ENCODE measurements at places on chromosomes 3 and 15. TPM values are rescaled to one million over a fixed set of nuclear protein-coding genes. Genes with fewer than 3 reads are reported as not detected.
A peak's percentile ranks its signal among the peaks of the same experiment; 100 is the strongest.

DNA sequence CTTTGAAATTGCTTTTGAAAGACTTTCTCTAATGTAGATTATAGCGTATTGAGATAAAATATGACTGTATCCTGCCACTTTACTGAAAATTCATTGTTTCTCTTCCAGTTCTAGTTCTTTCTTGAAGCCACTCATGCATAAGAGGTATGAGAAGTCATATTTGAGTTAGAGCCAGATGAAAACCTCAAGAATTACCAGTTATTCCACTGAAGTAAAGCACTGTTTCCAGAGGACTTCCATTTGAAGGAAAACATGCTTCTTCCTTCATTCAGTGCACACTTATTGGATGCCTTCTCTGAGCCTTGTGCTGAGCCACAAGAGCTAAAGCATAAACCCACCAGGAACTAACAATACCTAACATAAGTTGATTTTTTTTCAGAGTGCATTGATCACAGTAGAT, 513.4 kb downstream of the ZNF385D start:
- no peak for DNase-seq

- DNase-seq: no peak
These were observed 61.9 kb downstream of the ZNF609 start for GRCh38 chr15:64522226-64522823.

DNA sequence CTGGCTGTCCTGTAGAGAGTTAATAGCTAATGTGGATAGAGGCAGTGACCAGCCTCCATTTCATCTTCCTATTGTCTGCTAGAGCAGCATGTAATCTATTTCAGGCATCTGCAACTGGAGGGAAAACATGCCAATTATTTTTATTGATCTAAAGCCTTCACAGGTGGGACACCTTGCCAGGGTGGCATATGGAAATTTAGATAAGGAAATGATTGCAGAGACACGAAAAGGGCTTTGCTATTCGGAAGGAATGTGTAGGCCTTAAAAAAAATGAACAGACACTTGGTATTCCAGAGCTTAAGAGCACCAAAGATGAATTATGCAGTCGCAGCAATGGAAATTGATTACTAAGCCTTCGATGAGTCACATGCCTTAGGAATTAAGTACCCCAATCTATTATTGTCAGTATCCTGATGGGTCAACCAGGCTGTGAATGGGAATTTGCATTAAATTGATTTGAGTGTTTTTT, 454.7 kb downstream of the SQOR start:
- DNase-seq: no peak

- no peak for DNase-seq
These were observed 500.6 kb upstream of the AGTR1 start for GRCh38 chr3:148197061-148197460.

DNA sequence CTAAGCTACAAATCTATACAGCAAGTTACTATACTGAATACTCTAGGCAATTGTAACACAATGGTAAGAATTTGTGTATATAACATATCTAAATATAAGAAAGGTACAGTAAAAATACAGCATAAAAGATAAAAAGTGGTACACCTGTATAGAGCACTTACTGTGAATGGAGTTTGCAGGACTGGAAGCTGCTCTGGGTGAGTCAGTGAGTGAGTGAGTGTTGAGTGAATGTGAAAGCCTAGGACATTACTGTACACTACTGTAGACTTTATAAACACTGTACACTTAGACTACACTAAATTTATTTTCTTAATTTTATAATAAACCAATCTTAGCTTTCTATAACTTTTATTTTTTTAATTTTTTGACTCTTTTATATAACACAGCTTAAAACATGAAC, 123.1 kb downstream of the ZMAT3 start:
- DNase-seq: no peak

- DNase-seq: no peak
These were observed 14.4 kb downstream of the CGGBP1 start for GRCh38 chr3:88044411-88044810.

GRCh38 chr3:38054499-38055001, 15.5 kb downstream of the DLEC1 start:
- no peak for DNase-seq

DNA sequence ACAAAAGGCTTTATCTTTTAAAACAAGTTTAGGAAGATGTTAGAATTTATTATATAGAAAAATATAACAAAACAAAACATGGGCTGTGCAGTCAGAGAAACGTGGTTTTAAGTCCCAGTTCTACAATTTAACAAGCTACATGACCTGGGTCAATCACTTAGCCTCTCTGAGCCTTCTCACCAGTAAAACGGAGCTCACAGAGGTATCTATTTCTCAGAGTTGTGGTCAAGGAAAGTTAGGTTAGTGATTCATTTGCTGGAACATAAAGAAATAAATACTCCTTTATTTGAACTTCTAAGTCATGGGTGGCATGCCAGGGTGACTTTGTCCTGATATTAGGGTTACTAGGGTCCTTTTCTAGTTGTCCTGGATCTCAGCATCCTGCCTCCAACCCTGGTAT, 10.8 kb upstream of the CCDC174 start:
- no peak for DNase-seq

DNA sequence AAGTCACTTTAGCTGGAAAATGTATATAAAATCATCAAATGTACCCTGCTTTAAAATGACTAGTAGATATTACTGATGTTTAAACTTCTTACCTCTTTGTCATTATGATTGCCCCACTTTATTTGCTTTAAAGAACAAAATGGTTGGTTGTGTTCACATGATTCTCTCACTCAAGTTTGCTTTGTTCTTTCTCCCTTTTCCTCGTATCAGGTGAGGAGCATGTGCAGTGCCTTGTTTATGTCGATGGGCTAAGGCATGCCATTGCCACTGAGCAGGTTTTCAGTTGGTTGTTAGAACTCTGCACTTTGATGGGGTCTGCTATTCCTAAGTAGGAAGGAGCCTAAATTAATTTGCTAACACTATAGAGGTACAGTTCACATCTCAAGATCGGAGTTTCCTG, 5.3 kb downstream of the MAP2K5 start:
- no peak for DNase-seq

DNA sequence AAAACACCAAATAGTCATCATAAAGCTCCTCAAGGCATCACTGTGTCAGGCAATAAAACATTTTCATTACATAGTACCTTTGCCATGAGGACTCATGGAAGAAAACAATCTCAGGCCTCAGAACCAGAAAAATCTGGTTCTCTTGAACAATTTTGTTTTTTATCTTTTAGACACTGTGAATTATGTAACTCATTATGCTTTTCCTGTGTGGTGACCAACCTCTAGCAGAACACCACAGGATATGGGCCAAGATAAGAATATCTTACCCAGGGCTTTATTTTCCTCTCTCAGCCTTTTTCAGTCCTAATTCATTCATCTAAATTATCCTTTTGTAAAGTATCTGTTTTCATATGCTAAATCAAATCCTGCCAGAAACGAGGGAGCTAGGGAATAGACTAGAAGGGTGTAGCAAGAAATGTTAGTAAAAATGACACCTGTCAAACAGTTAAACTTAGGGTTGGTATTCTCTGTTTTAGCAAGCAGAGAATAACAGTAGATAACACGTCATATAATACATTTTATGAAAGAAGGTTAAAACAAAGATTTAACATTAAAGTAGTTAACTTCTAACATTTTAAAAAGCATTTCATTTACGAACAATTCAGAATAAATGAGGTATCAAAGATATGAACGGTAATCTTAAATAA, 111.1 kb downstream of the FBXL22 start:
- no peak for DNase-seq

GRCh38 chr3:181292984-181293383, 303.4 kb upstream of the DNAJC19 start:
- DNase-seq: no peak

DNA sequence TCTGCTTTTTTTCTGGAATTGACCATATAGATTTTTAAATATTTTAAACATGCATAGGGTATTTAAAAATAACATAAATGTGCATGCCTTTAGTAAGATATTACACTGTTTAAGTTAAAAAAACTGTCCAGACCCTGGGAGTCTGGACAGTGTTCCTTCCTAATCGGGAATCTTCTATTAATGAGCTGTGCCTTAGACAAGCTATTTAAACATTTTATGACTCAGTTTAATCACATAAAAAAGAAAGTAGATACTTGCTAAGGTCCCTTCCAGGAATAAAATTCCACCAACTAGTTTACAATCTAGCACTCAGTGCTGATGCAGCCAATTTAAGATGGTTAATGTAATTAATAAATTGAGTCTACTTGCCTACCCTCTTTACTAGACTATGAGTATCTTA, 140.4 kb upstream of the DPH6 start:
- no peak for DNase-seq

DNA sequence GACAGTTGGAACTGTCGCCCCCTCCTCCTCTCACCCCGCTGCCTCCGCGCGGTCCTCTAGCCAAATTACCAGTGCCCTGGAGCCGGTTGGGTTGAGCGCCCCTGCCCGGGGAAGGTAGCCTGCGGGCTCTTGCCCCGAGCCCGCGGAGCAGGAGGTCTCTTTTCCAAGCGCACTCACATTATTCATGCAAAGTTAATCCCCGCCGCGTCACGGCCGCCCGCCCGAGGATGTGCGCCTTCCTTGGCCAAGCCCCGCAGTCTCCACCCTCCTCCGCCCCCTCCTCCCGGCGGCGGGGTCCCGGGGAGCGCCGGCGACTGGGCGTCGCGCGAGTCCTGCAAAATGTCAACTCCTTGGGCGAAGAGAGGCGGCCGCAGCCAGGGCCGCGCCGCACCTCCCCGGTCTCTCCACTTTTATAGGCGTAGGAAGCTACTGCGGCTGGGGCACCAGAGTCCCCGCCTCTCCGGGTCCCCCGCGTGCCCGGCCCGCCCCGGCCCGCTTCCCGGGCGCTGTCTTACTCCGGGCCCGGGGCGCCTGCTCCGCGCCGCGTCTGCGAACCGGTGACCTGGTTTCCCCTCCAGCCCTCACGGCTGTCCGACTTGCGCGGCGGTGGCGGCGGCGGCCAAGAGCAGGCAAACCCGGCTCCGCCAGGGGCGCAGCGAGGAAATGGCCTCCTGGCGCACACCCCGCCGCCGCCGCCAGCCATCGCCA, at the start of gene THRB:
Gene THRB, minus strand, starts transcription at position 233 of the 708 bp plus-strand sequence.
- DNase-seq: peak; percentile 70

- DNase-seq: peak; percentile 84
These were observed 64.8 kb downstream of the BOC start for GRCh38 chr3:113275929-113276750.

DNA sequence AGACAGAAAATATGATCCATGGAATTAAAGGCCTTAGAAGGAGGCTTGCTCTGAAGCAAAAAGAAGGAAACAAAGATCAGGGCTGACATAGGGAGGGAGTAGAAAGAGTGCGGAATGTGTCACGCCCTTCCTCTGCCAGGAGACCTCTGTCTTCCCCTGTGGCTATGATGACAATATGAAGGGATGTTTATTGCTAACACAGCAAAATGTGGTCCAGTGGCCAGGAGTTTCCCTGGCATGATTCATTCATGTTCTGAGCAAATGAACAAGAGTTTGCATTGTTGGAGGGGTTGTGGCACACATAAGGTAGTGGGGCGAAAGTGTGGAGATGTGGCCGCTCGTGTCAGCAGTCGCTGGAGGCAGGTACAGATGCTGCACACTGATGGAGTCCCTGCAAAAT, 169.4 kb downstream of the SHQ1 start:
- no peak for DNase-seq

- no peak for DNase-seq
These were observed 42.1 kb upstream of the ACTC1 start for GRCh38 chr15:34837246-34838016.

DNA sequence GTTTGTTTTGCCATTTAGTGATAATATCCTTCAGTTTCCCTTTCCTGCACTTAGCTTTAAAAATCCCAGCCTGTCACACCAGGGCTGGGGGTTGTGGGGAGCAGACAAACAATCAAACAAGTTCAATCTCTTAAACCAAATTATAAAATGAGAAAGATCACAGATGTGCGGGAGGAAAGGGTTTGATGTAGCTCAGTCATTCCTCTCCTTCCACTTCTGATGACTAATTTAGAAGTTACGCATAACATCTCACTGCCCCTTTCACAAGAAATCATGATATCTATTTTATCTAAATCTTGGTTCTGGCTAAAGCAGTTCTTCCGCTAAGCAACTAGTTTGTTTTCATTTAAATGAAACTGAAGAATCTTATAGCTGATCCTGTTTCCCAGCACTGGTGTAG, 34.1 kb upstream of the ATG7 start:
- no peak for DNase-seq

DNA sequence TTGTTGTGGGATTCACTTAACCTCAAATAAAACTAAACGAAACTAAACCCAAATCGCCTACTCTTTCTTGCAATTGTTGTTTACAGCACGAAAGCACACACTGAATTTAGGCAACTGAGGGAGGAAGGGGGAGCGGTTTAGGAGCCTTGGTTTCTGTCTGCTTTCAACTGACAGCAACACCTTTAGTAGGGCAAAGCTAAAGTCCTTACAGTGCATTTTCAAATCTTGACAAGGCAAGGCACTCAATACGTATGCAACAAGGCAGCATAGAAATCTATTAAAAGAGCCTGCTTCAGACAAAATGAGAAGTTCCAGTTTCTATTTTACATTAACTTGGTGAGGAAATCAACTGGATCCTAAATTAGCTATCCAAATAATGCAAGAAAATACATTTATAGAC, 174.6 kb downstream of the CHST2 start:
- DNase-seq: no peak

DNA sequence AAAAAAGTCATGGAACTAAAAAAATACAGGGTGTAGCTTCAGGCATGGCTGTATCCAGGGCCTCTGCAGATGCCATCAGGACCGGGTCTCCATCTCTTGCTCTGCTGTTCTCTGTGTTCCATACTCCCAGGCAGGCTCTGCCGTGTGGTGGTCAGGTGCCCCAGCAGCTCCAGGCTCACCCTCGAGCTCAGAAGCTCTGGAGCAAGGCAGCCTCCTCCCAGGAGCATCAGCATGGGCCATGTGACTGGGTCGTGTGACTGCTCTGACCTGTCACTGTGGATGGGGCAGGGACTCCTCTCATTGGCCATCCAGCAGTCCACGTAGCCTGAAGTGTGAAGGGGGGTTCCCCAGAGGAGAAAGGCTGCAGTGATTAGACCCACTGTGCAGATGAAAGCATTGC, 8.5 kb downstream of the FBLN2 start:
- DNase-seq: no peak

- DNase-seq: no peak
These were observed 108.3 kb upstream of the GADL1 start for GRCh38 chr3:31002730-31003129.

Gene HACD3
- total RNA-seq: 50.7 TPM

Gene KLHL40
- 159 TPM for total RNA-seq

Gene KLF15
- 12.1 TPM for total RNA-seq

Gene FBN1
- 411 TPM for total RNA-seq

Gene ILDR1
- total RNA-seq: 1.7 TPM

Gene ST3GAL6
- 11.6 TPM for total RNA-seq

Gene CCR8
- 1.1 TPM for total RNA-seq

Gene TPRG1
- total RNA-seq: 4.5 TPM

Gene GOLGA8Q
- 1.2 TPM for total RNA-seq

Gene LINGO1
- 2.9 TPM for total RNA-seq

Gene ACTRT3
- 1.7 TPM for total RNA-seq

Gene KNL1
- 13.0 TPM for total RNA-seq

Gene FAH
- total RNA-seq: 94.9 TPM

Gene SLC35A5
- total RNA-seq: 31.0 TPM

Gene DISP2
- total RNA-seq: 4.1 TPM

Gene VPS39
- 36.1 TPM for total RNA-seq
